ENCODE measurements at places on chromosomes 7 and 10.

GRCh38 chr10:33122014-33122809, 164.2 kb upstream of the ITGB1 start:
- DNase-seq = no peak

DNA sequence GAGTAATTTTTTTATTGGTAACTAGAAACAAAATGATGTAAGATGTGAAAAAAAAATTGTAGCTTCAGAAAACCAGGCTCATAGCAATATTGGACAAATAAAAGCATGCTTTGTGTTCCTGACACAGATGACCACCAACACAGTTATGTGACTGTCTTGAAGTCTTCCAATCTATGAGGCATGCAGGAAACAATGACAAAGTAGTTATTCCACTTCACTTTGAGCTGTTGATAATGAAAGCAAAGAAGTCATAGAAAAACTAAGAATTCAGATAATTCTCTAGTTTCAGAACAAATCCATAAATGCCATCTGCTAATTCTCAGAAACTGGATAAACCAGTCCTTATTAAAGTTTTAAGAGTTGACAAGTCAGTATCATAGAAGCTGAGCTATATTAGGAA, 378.4 kb upstream of the SEMA3D start:
- DNase-seq = no peak

DNA sequence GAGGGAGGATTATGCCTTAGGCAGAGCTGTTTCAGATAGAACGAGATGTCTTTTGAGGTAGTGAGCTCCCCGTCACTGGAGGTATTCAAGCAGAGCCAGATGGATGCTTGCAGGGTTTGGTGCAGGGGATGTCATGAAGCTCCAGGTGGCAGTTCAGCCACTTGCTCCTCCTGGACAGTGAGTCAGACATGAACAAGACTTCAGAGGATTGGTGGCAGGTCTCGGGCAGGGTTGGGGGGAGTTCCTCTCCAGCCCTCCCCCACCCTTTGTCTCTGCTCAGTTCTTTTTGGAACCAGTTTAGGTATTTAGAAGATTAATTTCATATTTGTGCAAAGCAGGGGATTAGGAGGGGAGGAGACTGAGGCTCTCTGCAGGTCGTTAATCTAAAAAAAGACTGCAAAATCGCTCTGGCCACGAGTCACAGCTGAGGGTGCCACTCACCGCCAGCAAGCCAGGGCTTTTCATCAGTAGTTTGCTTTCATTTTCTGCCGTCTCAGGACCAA, 21.5 kb upstream of the MYL10 start:
- DNase-seq = no peak

- no peak for DNase-seq
Observed at GRCh38 chr10:88045656-88046415, 182.4 kb downstream of the PTEN start.

Data from thoracic aorta (tissue), 2 donors.